Aorta (tissue), 5 donors: ENCODE measurements at places on chromosomes 1 and 21. TPM values are rescaled to one million over a fixed set of nuclear protein-coding genes. Genes with fewer than 3 reads are reported as not detected.

The S100A2 gene
- polyA plus RNA-seq: 6.4 TPM

The KIAA0040 gene
- 5.6 TPM for polyA plus RNA-seq

DNA sequence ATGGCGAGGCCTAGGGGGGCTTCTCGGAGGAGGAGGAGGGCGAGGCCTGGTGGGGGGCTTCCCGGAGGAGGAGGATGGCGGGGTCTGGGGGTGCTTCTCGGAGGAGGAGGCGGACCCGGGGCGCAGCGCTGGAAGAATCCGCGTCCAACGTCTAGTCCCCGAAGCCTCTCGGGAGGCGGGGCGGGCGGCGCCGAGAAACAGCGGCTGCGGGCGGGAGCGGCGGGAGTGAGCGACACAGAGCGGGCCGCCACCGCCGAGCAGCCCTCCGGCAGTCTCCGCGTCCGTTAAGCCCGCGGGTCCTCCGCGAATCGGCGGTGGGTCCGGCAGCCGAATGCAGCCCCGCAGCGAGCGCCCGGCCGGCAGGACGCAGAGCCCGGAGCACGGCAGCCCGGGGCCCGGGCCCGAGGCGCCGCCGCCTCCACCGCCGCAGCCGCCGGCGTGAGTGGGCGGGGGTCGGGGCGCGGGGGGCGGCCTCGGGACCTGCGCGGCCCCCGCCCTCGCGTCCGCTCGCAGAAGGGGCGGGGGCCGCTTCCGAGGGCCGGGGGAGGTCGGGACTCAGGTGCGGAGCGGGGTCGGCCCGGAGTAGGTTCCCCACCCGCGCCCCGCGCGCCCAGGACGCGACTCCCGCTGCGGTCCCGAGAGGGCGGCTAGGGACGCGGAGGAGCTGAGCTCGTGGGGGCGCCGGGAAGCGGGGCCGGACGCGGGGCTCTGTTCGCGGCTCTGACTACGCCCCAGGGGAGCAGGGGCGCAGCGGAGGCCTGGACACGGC is at the start of gene KLHL17:
Gene KLHL17, plus strand, starts transcription at position 222 of the 769 bp plus-strand sequence. Its CDS starts 110 bp downstream, at position 332.
- H3K4me3 ChIP-seq: peak within 1 kb of the TSS; percentile 83
- DNase-seq: peak; percentile 86
- H3K36me3 ChIP-seq: no peaks in the 10 kb centered on the region
- no peaks in the 10 kb centered on the region for H3K27me3 ChIP-seq

- H3K27me3 ChIP-seq: no peaks in the 10 kb centered on the region
- no peak overlapping the region for H3K27ac ChIP-seq
- H3K4me1 ChIP-seq: no peaks in the 10 kb centered on the region
- no peaks in the 10 kb centered on the region for H3K36me3 ChIP-seq
- no peak for DNase-seq
These were observed 1660.1 kb upstream of the B3GALT2 start for GRCh38 chr1:194846488-194846887.

The GPR37L1 gene
- not detected for polyA plus RNA-seq
